Kidney glomerular epithelial cell (primary cell): ENCODE measurements at places on chromosomes 5 and 9.

- no peak for DNase-seq
These were observed 209.6 kb upstream of the SLC30A5 start for GRCh38 chr5:68884144-68884754.

- DNase-seq = no peak
These were observed 89.2 kb upstream of the IL33 start for GRCh38 chr9:6126377-6126776.

GRCh38 chr9:72407114-72407513 lies 42.1 kb upstream of the ZFAND5 start:
- DNase-seq = no peak

- no peak for DNase-seq
These were observed 30.4 kb downstream of the NUDT12 start for GRCh38 chr5:103532086-103532734.

GRCh38 chr5:73655521-73656160 lies 29.6 kb downstream of the ARHGEF28 start:
- no peak for DNase-seq

DNA sequence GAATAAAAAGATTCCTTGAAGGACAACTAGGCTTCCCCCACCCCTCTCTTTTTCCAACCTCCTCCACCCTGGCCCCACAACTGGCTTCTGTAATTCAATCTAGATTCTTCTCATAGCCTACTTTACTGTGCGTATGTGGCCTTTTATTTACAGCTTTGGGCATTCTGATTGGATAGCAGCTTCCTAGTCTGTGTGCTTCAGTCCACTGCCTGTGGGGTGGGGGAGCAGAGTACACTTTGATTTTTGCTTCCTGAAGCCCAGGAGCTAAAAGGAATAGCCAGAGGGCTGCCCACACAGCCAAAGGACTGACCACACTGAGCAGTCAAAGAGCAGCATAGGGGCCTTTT lies 30.4 kb downstream of the RUSC2 start:
- peak; percentile 12 for DNase-seq

- no peak for DNase-seq
These were observed 565.7 kb upstream of the FTMT start for GRCh38 chr5:121285801-121286521.

DNA sequence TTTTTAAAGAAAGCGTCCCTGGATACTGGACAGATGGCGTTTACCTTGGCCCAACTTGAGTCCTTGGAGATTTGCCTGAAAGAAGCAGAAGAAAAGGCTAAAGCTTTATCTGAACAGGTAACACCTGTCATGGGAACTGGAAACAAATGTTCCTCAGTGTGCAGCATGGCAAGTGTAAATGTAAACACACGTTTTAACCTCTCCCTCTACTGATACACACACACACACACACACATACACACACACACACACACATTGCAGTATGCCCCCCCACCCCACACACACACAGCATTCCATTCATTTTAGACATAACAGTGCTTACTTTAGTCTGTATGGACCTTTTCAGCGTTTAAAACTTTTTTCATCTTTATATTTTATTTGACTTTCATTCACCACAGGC lies 51.1 kb downstream of the CCDC192 start:
- DNase-seq = peak; percentile 34

GRCh38 chr5:94692581-94692980 lies 74.1 kb downstream of the SLF1 start:
- no peak for DNase-seq

DNA sequence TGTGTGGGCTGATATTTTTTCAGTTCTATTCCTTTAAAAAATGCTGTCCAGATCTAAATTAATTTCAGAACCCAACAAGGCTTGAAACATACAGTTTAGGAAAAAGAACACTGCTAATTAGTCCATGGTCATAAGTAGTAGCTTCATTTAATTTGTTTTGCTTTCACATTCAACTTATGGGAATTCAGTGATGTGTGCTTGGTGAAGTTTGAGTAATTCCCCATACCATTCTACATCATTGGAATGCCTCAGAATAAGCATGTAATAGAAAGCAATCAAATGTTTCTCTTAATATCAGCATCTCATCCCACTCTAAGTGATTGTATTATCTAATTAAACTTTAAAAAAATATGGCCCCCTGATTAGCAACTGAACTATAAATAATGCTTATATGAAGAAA lies 2.7 kb downstream of the CNTLN start:
- no peak for DNase-seq
